ENCODE measurements at places on chromosomes 1 and 21.

DNA sequence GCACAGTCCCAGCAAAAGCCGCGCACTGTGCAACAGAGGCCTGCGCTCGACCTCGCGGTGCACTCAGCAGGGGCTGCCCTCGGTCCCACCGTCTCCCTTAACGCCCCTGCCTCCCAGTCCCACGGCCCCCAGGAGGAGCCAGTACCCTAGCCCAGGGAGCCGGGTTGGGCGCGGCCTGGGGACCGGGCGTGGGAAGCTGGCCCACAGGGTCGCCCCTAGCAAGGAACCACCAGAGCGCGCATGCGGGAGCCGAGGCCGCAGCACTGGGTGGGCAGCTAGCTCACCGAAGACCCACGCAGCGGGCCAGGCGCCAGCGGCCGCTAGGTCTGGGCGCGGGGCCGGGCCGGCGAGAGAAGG is 21.6 kb upstream of the ZNF678 start:
- no peak for DNase-seq

- DNase-seq, result peak; percentile 4
These were observed 201.7 kb downstream of the ROR1 start for GRCh38 chr1:63975481-63975880.

GRCh38 chr1:92784021-92784638 is 778 bp downstream of the EVI5 start:
- peak; percentile 44 for DNase-seq

- peak; percentile 48 for DNase-seq
These were observed 85.9 kb downstream of the ZNF281 start for GRCh38 chr1:200323856-200324400.

DNA sequence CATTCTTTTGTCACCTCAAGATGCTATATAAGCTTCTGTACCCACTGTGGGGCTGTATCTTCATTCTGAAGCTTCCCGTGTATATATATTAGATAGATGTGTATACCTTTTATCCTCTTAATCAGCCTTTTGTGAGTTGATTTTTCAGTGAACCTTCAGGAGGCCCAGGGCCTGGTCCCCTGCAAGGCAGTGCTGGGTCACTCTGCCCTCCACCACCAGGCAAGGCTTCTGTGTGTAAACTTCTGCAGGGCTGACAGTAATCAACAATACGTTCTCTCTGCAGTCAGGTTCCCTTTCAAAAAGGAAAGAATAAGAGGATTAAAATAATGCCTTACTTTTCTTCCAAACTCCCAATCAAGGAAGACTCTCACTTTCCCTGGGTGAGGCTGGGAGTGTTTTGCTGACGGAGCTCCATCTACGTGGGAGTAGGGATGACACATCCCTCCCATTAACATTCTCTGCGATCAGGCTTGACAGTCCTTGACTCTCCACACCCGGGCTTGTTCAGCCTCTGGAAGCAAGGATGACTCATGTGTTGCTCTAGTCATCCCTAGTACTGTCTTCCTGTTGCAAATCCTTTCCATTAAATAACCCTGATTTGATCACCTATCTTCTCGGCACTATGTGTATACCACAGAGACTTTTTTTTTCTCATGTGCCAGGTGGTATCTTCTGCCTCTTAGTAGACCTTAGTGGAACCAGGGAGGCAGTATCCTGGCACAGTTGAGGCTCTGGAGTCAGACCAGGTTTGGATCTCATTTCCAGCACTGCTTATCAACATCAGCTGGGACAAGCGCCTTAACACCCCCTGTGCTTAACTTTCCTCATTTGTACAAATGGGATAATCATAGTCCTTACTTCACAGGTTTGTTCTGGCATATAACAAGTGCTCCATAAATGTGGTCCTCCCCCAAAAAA is 70.3 kb upstream of the KCNK1 start:
- DNase-seq, result peak; percentile 58

DNA sequence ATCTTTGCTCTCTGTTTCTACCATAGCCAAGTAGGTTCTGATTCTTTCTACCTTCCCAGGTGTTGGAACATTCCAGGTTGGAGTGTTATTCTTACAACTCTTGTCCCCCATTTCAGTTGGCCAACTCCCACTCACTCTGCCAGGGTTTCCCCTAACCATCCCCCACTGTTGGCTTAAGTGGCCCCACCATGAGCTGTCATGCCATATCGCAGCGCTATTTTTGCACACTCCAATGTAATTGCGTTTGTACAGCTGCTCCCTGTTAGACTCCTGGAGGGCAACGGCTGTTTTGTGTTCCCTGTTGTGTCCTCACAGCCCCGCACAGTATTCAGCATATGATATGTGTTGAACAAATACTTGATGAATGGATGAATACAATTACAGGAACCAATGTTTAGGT is 117.7 kb upstream of the ETS2 start:
- no peak for DNase-seq
